ENCODE measurements at places on chromosomes 12 and 14.

DNA sequence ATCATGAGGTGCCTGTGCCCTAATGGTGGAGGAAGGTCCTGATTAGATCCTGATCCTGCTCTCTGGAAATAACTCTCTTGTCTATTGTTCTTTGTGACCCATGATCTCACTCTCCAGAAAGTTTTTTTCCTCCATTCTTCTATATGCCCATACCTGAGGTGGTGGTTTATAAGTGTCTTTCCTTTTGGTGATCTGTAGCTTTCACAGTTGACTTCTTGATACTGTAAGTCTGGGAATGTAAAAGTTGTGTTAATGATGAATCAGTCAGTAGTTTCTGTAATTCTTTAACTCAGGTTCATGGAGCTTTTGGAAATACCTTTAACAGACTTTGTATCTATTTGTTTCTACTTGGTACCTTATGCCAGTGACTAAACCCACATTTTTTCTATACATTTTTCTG, 444.0 kb upstream of the FLRT2 start:
- DNase-seq = no peak

DNA sequence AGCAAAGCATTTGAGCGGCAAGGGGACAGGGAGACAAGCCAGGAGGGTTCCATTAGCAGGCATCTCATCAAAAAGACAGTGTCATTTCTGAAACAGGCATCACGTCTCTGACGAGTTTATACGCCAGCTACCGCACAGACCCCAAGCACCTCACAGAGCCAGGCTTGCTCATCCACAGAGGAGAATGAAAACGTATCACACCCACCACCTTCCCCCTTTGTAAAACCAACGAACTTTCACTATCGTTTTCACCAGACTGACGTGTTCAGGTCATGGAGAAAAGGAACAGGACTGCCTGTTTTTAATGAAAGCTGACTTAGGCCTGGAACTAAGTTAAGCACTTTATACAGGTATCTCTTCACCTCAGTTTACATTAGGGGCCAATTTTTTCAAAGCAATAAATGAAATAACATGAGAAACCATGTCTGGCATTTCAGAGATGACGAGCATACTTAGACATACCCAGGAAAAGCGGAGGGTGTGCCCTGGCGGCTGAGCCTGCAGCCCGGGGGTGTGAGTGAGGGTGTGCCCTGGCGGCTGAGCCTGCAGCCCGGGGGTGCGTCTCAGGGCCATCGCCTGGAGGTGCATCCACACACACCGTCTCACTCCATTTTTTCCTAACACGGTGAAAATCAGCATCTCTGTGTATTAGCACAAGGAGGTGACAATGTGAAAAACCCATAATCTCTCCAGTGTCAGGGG, 41.9 kb downstream of the STX2 start:
- DNase-seq = no peak

GRCh38 chr12:6791931-6792520, 2.7 kb downstream of the CD4 start:
- DNase-seq = no peak

DNA sequence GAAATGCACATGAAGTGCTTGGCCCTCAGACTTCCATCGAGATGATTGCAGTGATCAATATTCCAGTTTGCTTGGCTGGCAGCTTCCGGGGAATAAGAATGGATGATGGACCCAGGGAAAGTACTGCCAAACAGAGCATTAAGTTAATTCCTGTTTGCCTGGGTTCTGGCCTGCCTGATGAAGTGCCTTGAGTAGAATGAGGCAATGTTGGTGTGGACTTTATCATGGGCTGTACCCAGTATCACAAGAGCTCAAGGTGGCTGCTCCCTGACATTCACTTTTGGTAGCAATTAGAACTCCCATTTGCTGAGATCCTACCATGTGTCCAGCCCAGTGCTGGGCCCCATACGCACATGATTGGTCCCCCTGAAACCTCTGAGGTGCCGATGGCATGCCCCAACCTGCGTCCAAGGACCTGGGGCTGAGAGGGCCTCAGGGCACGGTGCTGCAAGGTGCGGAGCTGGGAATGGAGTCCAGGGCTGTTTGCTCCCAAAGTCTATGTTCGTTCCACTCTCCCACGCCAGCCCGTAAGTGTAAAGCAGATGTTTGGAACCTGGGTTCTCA, 80.7 kb downstream of the SLC25A47 start:
- DNase-seq = no peak

- no peak for DNase-seq
These were observed 9.7 kb downstream of the TPH2 start for GRCh38 chr12:71948390-71948789.

GRCh38 chr12:69189378-69189978, 49.9 kb upstream of the CPSF6 start:
- DNase-seq = no peak
